ENCODE measurements at places on chromosomes 4 and X.
A peak's percentile ranks its signal among the peaks of the same experiment; 100 is the strongest.

GRCh38 chr4:107269175-107269574 lies 233.1 kb upstream of the DKK2 start:
- no peak for DNase-seq

GRCh38 chr4:129346036-129346435 lies 250.1 kb downstream of the C4orf33 start:
- DNase-seq = no peak

GRCh38 chr4:27716693-27717430 lies 856.2 kb downstream of the STIM2 start:
- no peak for DNase-seq

GRCh38 chr4:110904435-110905065 lies 281.7 kb upstream of the PITX2 start:
- no peak for DNase-seq

GRCh38 chrX:120140293-120140981 lies 18.0 kb upstream of the RHOXF2 start:
- no peak for DNase-seq

DNA sequence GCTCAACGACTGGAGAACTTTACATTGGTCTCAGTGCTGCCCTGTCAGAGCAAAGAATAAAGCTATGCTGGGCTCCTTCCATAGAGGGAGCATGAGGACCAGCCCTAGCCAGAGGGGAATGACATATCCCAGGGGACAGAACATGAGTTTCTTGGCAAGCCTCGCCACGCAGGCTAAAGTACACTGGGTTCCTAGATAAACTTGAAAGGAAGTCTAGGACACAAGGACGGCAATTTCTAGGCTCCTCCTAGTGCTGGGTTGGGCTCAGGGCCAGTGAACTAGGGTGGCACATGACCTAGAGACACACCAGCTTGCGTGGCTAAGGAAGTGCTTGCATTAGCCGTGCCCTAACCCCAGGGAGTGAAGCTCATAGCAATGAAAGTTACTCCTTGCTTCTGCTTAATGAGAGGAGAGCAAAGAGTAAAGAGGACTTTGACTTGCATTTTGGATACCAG lies 141.0 kb downstream of the MAB21L2 start:
- DNase-seq = peak; percentile 96

GRCh38 chr4:78949735-78950134 lies 10.5 kb upstream of the PAQR3 start:
- DNase-seq = no peak

DNA sequence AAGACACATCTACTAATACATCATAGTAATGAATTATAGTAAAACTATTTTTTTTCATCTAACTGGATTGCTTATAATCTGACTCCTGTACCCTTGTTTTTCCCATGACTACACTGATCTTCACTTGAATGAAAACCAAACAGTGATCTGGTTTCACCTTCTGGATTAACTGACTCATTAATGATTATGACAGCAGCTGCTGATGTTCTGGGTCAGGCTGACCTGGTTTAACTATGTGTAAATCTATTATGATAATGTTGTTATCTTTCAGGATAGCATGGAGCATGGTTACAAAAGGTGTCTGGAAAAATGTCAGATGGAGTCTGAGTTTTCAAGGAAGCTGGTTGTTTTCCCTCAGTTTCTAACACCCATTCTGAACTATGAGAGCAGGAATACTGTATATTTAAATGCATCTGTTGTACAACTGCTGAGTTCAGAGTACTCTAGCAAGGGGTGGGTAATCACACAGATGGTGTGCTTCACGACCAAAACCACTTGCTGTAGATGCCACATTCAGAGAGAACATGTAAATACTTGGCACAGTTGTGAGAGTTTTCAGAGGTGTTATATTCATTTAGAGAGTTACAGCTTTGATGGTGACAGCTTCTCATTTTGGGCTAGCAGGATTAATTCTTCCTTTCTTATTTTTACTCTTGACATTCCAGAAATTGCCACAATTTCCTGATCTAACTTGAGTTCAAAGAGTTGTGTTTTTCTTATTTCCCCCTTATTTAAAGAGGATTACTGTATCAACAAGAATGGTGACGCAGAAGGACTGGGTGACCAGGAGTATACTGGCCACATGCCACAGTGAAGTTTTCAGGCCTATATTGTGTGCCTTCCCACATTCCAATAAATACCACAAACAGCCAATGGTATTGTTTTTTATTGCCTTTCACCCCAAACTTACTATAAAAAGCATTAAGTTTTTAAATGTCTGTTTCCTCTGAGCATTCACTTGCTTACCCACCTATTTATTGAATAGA lies 249.7 kb upstream of the TET2 start:
- no peak for DNase-seq

- DNase-seq = no peak
Measured at GRCh38 chr4:7383266-7383665, 51.5 kb downstream of the PSAPL1 start.

- peak; percentile 5 for DNase-seq
Measured at GRCh38 chr4:107826421-107826980, 1.8 kb downstream of the SGMS2 start.

GRCh38 chrX:150205011-150205410 lies 158.1 kb upstream of the MAMLD1 start:
- DNase-seq = no peak

DNA sequence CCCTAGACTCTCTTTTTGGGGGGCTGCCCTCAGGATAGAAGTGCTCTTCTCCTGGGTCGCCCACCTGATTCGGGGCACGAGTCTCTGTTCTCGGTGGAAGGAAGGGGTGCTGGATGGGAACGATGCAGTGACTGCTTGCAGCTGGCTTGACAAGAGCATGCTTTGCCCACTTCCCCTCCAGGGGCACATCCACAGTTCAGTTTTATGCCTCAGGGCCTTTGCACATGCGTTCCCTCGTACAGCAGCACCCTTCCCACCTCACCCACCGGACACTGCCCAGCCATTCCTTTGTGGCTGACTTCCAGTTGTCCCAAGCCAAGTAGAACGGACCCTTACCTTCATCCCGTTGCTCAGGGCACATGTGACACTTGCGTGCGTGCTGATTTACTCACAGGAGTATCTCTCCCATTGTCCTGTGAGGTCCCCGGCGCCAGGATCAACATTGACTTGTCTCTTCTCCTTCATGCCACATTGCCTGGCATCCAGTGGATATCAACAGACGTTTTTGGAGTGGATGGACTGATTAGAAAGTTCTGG lies 60.0 kb downstream of the C4orf50 start:
- DNase-seq = no peak

- DNase-seq = no peak
Measured at GRCh38 chr4:87677731-87678130, 27.7 kb downstream of the DMP1 start.

DNA sequence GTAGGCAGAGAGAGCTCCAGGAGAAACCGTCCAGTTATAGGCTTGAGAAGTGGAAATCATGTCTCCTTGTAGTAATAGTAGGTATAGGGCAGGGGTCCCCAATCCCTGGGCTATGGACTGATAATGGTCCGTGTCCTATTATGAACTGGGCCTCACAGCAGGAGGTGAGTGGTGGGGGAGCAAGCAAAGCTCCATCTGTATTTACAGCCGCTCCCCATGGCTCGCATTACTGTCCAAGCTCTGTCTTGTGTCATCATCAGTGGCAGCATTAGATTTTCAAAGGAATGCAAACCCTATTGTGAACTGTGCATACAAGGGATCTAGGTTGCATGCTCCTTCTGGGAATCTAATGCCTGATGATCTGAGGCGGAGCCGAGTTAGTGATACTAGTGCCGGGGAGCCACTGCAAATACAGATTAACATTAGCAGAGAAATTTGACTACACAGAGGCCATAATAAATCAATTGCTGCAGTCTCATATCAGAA lies 67.6 kb downstream of the MRPL1 start:
- DNase-seq = no peak

- DNase-seq = no peak
Measured at GRCh38 chrX:53300157-53300556, 18.8 kb upstream of the IQSEC2 start.

GRCh38 chrX:53714580-53715345 lies 28.2 kb upstream of the HUWE1 start:
- peak; percentile 60 for DNase-seq

GRCh38 chr4:5158825-5159224 lies 107.5 kb downstream of the STK32B start:
- no peak for DNase-seq

- DNase-seq = no peak
Measured at GRCh38 chr4:128727658-128728057, 81.8 kb upstream of the JADE1 start.

- DNase-seq = peak; percentile 57
Measured at GRCh38 chr4:47837094-47837907, 566 bp downstream of the CORIN start.

DNA sequence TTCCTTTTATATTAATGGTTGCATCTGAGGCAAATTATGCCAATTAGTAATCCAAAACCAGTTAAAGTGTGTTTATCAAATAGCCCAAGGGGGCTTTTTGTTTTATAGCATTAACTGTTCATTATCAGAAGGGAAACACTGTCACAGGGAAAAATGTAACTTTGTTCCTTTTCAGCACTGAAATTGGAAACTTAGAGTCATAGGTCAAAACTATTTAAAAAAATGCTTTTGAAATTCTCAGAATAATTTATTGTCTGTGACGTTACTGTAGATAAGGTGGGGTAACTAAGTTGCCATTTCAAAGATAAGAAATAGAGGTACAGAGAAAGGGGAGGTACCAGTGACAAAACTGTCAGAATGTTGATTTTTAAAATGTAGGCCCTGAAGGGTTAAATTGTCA lies 129.3 kb downstream of the AKAP4 start:
- no peak for DNase-seq

- DNase-seq = no peak
Measured at GRCh38 chrX:16606142-16606720, 43.7 kb upstream of the S100G start.

DNA sequence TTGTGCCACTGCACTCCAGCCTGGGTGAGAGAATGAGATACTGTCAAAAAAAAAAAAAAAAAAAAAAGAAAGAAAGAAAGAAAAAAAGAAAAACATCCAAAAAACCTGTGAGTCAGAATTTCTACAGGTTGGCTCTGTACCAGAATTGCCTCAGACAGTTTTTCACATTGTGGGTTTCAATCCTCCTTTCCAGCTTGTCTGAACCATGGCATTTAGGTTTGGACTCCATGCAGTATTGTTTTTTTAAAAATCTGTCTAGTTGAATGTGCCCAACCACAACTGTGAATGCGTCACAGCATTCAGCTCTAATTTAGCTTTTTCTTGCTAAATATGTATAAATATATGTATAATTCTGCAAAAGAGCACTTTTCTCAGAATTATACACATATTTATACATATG lies 31.4 kb upstream of the ARSH start:
- no peak for DNase-seq

Data from thyroid gland (tissue), 4 donors.